Lower leg skin (tissue), 4 donors: ENCODE measurements at places on chromosomes 7 and 10. TPM values are rescaled to one million over a fixed set of nuclear protein-coding genes. Genes with fewer than 3 reads are reported as not detected.

PNLIPRP3 gene
- total RNA-seq: 27.2 TPM

- no peak for DNase-seq
Measured at GRCh38 chr10:129892548-129893052, 71.5 kb downstream of the EBF3 start.

TET1 gene
- 3.8 TPM for total RNA-seq

CYP2C19 gene
- 0.17 TPM for total RNA-seq

GRCh38 chr10:131250454-131251145 is 60.9 kb downstream of the TCERG1L start:
- no peak for DNase-seq
